ENCODE measurements at places on chromosomes 1 and 21.

DNA sequence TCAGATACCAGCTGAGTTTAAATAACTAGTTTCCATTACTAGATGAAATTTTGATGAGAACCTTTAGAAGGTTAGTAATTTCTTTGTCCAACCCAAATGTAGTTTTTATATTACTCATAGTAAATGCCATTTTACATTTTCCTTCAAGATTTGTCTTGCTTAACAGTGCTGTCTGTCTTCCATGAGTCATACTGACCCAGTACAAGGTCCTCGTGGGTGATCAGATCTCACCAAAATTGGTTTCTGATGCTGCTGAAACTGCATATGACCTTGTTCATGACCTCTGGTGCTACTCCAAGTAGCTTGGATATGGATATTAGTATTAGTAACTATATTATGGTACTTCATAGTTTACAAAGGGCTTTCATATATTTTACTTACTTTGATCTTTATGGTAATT, 207.1 kb downstream of the RYR2 start:
- no peak for DNase-seq

DNA sequence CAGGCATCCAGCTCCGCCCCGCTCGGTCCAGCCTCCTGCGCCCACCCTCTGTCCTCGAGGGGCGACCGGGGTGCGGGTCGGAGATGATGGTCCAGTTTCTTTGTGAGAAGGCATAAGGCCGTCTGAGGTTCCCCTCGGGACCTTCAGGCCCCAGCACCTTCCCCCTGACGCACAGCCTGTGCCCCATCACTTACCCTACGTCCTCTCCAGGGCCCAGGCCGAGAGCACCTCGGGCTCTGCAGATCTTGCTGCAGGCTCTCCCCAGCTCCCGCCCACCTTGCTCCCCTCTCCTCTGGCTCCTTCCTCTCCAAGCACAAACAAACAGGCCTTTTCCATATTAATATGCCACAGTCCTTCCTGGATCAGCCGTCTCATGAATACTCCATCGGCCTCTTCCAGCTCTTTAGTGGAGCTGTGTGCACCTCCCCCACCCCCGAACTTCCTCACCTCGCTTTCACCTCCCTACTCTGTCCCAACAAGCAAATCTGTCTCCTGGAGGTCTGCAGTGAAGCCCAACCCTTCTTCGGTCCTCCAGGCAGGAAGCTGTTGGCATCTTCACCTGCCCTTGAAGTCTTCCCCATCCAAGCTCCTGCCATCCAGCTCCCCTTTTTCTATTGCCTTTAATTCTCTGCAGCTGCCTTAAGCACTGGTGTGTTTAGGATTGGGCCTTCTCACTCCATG, 448 bp upstream of the COL9A2 start:
- DNase-seq: no peak

DNA sequence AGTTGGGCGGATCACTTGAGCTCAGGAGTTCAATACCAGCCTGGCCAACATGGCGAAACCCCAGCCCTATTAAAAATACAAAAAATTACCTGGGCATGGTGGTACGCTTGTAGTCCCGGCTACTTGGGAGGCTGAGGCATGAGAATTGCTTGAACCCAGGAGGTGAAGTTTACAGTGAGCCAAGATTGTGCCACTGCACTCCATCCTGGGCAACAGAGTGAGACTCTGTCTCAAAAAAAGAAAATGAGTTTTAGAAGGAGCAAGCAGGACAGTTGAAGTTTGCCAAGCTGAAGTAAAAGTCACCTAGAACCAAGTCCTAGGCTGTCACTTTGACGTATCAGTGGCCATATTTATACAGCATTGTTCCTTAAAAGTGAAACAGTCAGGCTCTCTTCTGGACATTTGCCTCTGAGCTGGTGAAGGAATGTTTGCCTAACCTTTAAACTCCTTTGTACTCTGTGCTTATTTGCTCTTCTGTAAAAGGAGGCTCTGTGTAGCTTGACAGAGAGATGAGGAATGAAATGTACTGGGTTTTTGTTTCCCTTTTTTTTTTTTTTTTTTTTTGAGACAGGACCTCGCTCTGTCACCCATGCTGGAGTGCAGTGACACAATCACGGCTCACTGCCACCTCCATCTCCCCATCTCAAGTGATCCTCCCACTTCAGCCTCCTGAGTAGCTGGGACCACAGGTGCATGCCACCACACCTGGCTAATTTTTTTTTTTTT, 2.8 kb downstream of the RAB4A start:
- no peak for DNase-seq

DNA sequence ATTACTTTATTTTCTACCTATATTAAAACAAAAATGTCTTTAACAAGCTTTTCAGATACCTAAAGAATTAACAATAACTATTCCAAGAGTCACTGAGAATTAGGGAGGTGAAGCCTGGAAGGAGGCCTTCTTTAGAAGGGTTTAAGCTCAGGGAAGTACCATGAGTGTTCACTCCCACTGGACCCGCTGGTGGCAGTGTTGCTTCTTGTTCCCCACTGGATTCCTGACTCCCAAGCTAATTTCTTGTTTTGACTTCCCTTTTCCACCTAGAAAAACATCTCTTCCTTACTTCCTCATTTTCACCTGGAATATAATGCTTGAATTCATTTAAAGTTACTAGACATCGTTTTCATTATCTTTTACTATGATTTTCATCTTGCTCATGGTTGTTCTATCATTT, 264.2 kb downstream of the HMCN1 start:
- DNase-seq: no peak

DNA sequence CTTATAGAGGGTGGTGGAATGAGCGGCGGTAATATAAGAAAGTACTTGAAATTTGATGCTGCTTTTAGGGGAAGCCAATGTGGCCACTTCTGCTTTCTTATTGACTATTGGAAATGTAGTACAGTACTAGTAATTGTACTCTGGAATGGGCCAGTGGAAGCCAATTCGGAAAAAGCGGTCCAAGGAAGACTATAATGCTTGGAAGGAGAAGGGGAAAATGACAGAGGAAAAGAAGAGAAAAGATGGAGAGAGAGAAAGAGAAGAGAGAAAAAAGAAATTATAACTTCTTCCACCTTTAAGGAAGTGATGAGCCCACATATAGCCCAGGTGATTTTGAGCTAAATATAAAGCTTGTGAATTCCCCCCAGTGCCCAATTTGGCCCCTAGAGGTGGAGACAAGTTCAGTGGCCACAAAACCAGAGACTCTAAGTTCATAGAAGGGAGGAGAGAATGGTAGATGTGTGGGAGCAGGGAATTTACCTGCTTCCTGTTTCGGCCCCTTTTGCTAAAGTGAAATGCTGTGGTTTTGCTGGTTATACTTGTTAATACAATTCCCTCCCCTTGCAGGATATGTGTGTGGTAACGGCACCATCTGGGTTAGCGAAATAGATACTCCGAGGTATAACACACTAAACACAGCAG, 35.7 kb upstream of the DUSP10 start:
- no peak for DNase-seq

- DNase-seq: no peak
These were observed 101.5 kb downstream of the WDR4 start for GRCh38 chr21:42777757-42778344.

GRCh38 chr1:183194527-183195141, 8.6 kb downstream of the LAMC2 start:
- DNase-seq: no peak

DNA sequence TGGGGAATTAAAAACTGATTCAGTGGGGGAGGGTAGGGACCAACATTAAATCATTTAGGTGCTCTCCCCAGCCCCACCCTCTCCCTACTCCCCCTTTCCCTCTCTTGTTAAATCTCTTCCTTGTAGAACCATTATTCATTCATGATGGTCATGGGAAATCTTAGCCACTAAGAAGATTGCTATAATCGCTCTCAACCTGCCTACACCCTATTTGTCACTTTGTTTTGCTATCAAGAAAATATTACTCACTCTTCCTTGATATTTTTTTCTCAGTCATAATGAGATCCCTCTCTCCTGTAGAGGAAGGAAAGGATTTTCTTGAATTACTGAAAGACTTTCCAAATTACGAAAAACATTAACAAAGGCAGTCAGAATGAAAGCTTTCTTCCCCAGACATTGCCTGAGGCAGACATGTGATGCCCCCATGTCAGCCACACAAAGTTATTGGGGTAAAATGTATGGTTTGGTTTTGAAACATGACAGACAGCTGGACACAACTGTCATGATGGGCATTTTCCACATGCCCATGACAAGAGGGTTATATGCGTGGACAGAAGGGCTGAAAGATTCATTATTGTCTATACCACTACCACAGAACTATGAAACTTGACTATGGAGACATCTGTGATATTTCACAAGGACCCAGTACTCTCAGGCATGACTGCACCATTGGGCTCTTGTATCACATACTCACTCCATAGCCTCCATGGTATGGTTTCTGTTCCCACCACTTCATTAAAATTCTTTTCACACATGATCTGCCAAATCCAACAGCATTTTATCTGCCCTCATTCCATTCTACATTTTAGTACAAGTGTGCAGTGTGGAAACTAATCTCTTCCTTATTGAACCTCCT, 420.1 kb downstream of the DISC1 start:
- DNase-seq: no peak

DNA sequence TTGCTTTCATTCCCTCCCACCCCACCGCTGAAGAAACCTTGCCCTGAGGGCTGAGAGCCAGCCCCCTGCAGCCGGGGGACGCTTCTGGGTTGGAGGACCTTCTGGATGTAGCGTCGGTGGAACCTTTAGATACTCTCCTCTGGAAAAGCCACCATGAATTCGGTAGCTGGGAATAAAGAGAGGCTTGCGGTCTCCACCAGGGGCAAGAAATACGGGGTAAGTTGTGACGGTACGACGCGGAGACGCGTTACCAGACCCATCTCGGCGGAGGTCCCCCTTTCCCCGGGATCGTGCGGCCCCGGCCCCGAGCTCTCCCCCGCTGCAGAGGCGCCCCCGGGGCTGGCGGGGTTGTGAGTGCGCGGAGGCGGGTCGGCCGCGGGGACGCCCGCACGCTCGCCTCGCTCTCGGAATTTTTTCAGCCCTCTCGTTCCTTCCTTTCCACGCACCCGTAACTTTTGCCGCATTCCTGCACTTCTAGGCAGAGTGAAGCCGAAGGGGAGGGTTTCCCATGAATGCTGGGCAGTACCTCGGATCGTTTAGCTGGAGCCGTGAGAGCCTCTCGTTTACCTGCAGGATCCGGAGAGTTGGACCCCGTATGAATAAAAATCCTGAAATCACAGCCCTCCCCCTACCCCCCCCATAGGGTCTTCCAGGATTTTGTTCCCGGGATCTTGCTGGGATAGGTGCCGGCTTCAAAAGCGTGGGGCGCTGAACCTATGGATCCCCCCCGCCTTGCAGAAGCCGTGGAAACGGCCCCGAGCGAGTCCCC, 671 bp downstream of the KIF26B start:
- DNase-seq: no peak

GRCh38 chr1:115534106-115534505, 107.7 kb upstream of the VANGL1 start:
- DNase-seq: no peak

- DNase-seq: no peak
These were observed 126.2 kb downstream of the TLR5 start for GRCh38 chr1:223016890-223017289.

- DNase-seq: no peak
These were observed 110.4 kb downstream of the PATJ start for GRCh38 chr1:61852670-61853015.

GRCh38 chr1:30109853-30110252, 613.5 kb downstream of the MATN1 start:
- no peak for DNase-seq

GRCh38 chr1:214404571-214405213, 123.7 kb downstream of the SMYD2 start:
- no peak for DNase-seq

DNA sequence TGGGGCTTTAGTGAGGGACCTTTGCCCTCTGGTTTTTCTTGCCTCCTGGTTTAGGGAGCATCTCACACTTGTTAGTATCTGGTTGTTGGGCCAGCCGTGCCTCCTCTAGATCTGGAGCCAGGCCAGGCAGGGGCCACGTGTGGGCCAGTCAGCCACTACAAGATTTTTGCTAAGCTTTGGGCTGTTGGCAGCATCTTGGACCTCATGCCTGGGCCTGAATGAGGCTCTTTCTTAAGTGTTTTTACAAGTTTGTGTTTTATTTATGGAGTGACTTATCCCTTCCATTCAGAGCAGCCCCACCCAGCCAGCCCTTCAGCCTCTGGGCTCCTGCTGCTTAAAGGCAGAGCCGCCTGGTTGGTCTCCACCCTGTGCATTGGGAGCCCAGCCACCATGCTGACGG, 1.6 kb upstream of the SH3BGRL3 start:
- DNase-seq: no peak

GRCh38 chr1:244865028-244865371, 657 bp upstream of the HNRNPU start:
- no peak for DNase-seq

- DNase-seq: no peak
These were observed 7.5 kb downstream of the ID3 start for GRCh38 chr1:23551849-23552248.
